Epithelial cell of proximal tubule (primary cell): ENCODE measurements at places on chromosomes 6 and 20.
A peak's percentile ranks its signal among the peaks of the same experiment; 100 is the strongest.

GRCh38 chr6:121523628-121524027, 88.2 kb downstream of the GJA1 start:
- DNase-seq = no peak

GRCh38 chr6:136887953-136888352, 34.1 kb upstream of the SLC35D3 start:
- no peak for DNase-seq

DNA sequence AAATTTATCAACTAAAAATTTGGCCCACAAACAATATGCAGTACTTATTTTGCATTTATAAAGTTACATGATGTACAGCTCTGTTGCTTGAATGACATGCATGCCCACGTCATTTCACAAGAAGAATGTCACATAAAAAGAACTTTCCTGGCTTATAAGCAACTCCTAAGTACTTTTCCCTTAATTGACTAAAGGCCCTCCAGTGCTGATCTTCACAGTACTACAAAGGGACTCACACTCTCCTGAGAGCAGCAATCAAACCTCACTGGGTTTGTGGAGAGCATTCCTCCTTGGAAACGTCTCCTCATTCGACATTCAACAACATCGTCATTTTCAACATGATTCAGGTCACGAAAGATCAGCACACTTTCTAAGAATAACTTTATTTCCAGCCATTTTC, 111.1 kb downstream of the IPCEF1 start:
- DNase-seq = no peak

DNA sequence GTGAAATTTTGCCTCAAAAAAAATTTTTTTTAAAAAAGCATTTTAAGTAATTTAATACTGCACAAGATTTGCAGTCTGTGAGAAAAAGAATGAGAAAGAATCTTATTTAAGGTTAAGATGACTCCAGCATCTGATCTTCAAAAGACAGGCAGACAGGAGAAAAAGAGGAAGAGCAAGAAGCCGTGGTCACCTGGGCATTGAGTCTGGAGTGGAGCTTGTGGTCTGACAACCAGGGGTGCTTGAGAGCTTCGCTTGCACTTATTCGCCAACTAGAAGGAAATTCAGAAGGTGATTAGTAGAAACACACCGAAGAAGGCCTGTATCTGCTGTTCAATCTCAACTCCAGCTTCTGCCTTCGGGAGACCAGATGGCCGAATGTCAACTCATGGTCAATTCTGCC, 75.9 kb downstream of the MYLK4 start:
- no peak for DNase-seq

DNA sequence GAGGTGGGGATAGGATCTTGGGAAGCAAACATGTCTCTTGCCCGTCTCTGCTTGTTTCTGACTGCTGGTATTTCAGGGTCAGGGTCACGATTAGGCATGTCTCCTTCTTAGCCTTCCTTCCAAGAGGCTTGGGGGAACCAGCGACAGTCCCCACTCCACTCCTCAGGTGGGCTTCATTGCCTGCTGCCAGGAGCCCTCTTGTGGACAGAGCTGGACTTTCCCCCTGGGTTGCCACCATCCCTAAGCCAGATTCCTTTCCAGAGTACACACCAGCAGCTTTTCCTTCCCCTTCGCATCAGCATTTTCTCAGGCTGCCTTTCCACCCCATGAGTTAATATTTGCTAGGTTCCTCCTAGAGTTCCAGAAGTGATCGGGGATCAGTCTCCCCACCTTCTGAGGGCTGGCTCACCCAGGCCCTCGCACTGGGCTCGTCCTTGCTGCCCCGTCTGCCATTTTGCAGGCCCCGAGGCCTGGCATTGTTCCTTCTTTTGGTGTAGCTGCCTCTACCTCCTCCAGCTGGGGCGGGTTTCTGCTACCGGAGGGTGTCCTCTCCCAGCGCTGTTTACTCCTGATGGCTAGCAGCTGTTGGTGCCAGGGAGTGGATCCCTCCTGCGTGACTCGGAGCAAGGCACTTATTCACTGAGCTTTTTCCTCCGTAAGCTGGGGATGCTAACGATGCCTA, 8.8 kb upstream of the C20orf144 start:
- no peak for DNase-seq

- DNase-seq = no peak
Observed at GRCh38 chr6:45105170-45105820, 222.8 kb upstream of the RUNX2 start.

DNA sequence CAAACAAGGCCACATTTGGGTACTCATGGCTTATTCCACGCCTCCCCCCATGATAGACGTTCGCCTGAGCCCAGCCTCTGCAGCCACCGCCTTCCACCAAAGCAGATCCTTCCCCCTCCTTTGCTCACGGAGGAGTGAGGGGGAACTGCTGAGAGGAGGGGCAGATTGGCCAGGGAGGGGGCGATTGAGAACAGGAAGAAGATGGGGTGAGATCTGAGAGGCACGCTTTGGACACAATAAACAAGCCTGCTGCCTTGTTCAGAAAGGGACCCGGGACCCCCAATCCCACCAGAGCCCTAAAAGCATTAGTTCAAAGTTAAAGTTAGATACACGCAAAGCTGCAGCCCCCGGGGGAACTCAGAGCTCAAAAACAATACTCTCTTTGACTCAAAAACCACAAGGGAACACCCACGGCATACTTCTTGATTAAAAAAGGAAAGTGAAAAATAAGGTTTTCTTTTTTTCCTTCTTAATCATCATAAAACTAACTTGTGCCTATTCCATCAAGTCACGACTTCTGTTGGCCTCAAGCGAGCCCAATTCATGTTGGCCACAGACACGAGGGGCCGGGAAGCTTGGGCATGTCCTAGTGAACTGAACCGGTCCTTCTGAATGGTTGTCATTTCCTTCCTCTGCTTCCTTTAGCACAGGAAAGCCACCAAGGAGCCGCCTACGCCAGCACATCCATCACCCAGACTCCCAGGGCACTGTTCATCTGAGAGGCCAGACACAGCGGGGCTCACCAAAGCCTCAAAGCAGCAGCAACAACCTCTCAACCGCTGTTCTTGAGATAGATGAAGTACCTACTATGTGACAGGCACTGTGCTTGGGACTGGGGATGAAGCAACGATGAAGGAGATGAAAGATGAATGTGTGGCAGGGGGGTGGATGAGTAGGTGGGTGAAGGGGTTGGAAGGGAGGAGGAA, 44.7 kb downstream of the NFATC2 start:
- DNase-seq = no peak

GRCh38 chr20:34907616-34908469, 31.4 kb downstream of the ACSS2 start:
- DNase-seq = peak; percentile 81

DNA sequence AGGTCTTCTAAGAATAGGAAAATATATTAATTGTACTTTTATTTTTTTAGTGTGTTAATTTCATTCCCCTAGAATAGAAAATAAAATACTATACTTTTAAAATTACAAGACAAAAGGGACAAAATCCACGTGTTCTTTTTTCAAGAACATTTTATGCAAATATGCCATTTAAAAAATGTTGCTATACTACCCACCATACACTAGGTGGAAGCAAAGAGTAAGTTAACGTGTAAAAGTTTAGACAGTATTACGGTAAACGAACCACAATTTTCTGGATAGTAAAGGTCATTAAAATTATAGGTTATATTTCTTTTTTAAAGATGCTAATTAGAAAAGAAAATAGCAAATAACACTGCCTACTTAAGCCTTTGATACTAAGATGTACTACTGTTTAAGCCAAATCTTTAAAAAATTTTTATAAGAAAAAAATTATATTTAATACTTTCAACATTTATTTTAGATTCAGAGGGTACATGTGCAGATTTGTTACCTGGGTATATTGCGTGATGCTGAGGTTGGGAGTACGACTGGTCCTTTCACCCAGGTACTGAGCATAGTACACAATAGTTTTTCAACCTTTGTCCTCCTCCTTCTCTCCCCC, 287.6 kb downstream of the PHF3 start:
- no peak for DNase-seq

DNA sequence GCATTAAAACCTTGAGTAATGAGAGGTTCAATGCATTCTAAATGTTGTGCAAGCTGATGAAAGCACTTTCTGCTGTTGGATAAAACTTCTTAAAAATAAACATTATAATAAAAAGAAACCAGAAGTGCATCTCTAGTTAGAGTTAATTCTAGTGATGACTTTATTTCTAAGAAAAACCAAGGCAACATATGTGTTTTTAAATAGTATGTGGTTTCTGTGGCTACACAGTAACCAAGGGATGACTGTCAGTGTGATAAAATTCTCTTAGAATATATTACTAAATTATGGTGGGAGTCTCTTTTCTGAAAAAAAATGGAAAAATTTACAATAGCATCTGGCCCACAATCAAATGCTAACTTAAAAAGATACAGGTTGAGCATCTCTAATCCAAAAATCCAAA, 117.0 kb downstream of the ME1 start:
- DNase-seq = no peak

DNA sequence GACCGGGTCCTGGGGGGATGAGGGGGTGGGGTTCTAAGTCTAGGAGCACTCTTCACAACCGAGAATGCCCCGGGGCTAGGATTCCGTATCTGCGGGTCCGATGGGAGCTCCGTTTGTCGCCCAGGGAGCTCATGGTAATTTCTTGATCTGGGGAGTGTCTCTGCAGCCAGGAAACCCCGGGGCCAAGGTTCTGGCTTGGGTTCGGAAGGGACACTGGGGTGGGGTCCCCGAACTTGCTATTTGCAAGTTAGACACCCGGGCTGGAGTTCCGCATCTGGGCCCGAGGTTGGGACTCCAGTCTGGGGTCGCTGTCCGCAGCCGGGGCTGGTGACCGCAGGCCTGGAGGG, 397 bp downstream of the PEDS1 start:
- DNase-seq = no peak

- DNase-seq = no peak
Observed at GRCh38 chr6:152099446-152100182, 292.1 kb downstream of the ESR1 start.

GRCh38 chr6:145244349-145245100, 490.8 kb downstream of the EPM2A start:
- no peak for DNase-seq

GRCh38 chr6:21738180-21739094, 144.9 kb downstream of the SOX4 start:
- no peak for DNase-seq

DNA sequence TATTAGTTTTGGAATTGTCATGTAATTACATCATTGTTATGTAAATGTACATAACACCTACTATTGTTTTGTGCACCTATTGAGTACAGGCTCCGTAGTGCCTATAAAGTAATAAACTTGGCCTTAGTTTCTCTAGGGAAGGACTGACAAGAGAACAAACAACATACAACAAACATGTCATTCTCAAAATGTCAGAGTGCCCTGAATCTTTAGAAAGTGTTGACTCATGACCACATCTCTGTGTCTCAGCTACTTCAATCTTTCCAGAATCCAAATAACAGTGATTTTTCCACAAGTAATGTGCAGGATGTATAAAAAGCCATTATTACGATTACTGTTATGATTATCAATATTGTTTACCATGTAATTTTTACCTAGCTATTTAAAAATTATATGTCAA, 17.2 kb downstream of the LAMP5 start:
- DNase-seq = no peak

DNA sequence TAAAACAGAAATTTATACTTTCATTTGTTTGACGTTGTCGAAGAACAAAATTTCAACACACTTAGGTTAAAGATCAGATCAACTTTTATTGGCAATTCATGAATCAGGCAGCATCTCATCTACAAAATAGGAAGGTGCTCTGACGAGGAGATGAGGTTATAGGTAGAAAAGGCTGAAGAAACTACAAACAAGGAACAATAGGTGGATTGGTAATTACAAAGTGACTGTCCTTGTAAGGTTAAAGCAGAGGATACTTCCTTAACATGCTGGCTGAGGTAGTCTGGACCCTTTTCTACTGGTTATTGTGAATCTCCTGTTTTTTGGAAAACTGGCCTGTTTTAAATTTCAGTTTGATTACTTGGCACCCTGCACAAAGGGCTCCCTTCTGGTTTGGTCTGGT, 32.5 kb upstream of the TRIM27 start:
- no peak for DNase-seq

- DNase-seq = no peak
Observed at GRCh38 chr6:3504938-3505805, 48.3 kb upstream of the SLC22A23 start.

- no peak for DNase-seq
Observed at GRCh38 chr6:9520417-9521151, 894.3 kb downstream of the TFAP2A start.

DNA sequence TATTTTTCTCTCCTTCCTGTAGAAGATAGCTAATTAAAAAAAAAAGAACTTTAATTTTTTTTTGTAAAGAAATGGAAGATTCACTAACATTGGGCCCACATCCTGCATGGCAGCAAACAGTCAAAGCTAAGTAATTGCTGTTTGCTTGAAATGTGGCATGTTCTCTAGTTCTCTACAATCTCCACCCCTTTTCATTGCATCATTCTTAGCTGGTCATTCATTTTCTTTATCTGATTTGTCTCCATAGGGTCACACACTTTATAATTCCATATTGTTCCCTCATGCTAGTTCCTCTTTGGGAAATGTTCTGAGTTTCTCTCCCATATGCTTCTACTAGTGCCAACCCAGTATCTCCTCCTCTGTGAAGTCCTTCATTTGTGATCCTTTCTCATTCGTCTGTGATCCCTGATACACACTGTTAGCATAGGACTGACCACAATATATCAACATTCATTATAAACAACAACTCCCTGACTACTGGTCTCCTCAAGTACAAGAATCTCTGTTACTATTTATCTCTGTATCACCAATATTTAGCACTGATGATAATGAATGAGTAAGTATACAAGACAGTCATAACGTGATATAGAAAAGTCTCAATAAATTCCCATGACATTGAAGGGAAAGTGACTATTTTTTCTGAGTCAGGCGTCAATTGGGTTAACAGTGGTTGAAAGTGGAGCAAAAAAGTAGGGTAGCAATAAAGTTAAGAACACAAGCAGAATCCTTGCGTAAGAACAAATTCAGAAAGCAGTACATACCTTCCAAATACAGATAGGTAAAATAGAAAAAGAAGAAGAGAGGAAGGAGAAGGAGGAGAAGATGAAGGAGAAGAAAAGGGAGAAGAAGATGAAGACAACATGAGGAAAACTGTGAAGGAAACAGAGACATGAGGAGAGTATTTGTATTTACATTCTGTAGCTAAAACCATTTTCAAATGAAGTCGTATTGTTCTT, 33.2 kb upstream of the MYB start:
- no peak for DNase-seq

DNA sequence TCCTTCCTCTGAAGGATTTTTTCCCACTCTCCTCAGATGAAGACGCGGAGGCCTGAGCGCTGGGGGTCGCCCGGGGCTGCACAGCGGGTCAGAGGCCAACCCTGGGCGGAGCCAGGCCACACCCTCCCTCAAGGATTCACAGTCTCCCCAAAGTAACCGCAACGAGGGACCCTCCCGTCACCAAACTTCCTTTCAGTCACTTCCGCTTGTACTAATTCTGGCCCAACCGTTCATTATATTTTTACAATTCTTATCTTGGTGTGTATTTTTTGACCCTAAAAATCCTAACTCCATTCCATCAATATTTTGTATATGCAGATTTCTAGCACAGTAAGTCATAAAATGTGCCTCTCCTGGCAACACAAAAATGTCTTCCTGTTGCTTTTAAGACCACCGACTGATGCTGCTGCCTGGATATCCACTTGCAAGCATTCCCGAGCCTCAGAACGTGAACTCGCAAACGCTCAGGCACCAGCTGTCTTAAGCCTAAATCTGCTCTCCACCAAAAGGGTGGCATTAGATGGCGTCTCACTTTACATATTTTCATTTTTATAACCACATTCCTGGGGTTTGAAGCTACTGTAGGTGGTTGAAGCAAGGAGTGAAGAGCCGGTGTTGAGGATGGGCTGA, 128.0 kb downstream of the DLL1 start:
- DNase-seq = no peak

GRCh38 chr6:14776307-14776706, 469.6 kb upstream of the JARID2 start:
- DNase-seq = no peak
